ENCODE measurements at places on chromosomes 2 and 18. TPM values are rescaled to one million over a fixed set of nuclear protein-coding genes. Genes with fewer than 3 reads are reported as not detected.

MSH6 gene
- 39.6 TPM for total RNA-seq

PNO1 gene
- 30.9 TPM for total RNA-seq

NMUR1 gene
- not detected for total RNA-seq

EN1 gene
- not detected for total RNA-seq

PRKAG3 gene
- not detected for total RNA-seq

CBLN2 gene
- not detected for total RNA-seq

HOXD1 gene
- total RNA-seq = 2.4 TPM

WNT6 gene
- 4.4 TPM for total RNA-seq

QPCT gene
- total RNA-seq = 12.1 TPM

SPC25 gene
- 52.0 TPM for total RNA-seq

SKOR2 gene
- total RNA-seq = not detected

BOLL gene
- not detected for total RNA-seq

SKA1 gene
- 13.3 TPM for total RNA-seq

TMEM18 gene
- total RNA-seq = 31.9 TPM

RAD51AP2 gene
- total RNA-seq = not detected

VAMP8 gene
- total RNA-seq = 3.4 TPM

IL1R2 gene
- total RNA-seq = 3.2 TPM

SPRED2 gene
- 29.3 TPM for total RNA-seq

RAB27B gene
- 0.49 TPM for total RNA-seq

KATNAL2 gene
- total RNA-seq = 10.5 TPM

LIMS2 gene
- total RNA-seq = not detected

MOCOS gene
- 3.7 TPM for total RNA-seq

REG3A gene
- total RNA-seq = not detected

LIPG gene
- total RNA-seq = 4.5 TPM

IL1A gene
- 1.0 TPM for total RNA-seq

DRC1 gene
- total RNA-seq = 0.20 TPM

CNRIP1 gene
- 7.2 TPM for total RNA-seq

OTOS gene
- not detected for total RNA-seq

CDH19 gene
- total RNA-seq = not detected

ZSWIM2 gene
- total RNA-seq = not detected

ICA1L gene
- total RNA-seq = 3.4 TPM

HES6 gene
- total RNA-seq = 17.9 TPM

NT5DC4 gene
- total RNA-seq = not detected

C2orf92 gene
- total RNA-seq = 9.2 TPM

SLC8A1 gene
- 9.6 TPM for total RNA-seq

VWA3B gene
- not detected for total RNA-seq
